Ovary (tissue), 10 donors: ENCODE measurements at places on chromosomes 3 and 15. TPM values are rescaled to one million over a fixed set of nuclear protein-coding genes. Genes with fewer than 3 reads are reported as not detected.

The TRIM42 gene
- polyA plus RNA-seq: not detected

The SLC51B gene
- polyA plus RNA-seq: 0.22 TPM

- no peak overlapping the region for H3K27ac ChIP-seq
- no peaks in the 10 kb centered on the region for H3K27me3 ChIP-seq
- H3K4me3 ChIP-seq: no peak overlapping the region
These were observed 24.2 kb downstream of the PXYLP1 start for GRCh38 chr3:141255846-141256261.

DNA sequence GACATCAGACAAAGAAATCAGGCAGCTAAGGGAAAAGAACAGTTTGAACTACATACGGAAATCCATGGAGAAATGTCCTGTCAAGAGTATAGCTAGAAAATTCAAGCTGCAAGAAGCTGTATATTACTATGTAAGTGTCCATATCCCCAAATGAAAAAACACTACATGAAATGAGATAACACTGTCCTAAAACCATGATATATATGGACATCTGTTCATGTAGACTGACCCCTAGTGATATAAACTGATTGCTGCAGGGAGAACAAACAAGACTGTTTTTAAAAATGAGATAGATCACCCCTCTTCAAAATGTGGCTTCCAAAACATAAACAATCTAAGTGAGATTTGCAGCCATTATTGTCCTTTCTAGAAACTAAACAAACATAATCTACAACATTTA, 985.6 kb downstream of the EPHA3 start:
- no peaks in the 10 kb centered on the region for H3K36me3 ChIP-seq
- no peaks in the 10 kb centered on the region for H3K4me1 ChIP-seq
- no peak overlapping the region for H3K27ac ChIP-seq

- no peaks in the 10 kb centered on the region for H3K27me3 ChIP-seq
- no peak overlapping the region for H3K4me3 ChIP-seq
- no peaks in the 10 kb centered on the region for H3K36me3 ChIP-seq
- DNase-seq: no peak
These were observed 29.2 kb downstream of the PLXNA1 start for GRCh38 chr3:127012091-127012490.

- no peaks in the 10 kb centered on the region for H3K27me3 ChIP-seq
- no peak for DNase-seq
- no peaks in the 10 kb centered on the region for H3K4me1 ChIP-seq
- no peaks in the 10 kb centered on the region for H3K36me3 ChIP-seq
- no peak overlapping the region for H3K4me3 ChIP-seq
These were observed 4.5 kb downstream of the RPS17 start for GRCh38 chr15:82535566-82536408.

DNA sequence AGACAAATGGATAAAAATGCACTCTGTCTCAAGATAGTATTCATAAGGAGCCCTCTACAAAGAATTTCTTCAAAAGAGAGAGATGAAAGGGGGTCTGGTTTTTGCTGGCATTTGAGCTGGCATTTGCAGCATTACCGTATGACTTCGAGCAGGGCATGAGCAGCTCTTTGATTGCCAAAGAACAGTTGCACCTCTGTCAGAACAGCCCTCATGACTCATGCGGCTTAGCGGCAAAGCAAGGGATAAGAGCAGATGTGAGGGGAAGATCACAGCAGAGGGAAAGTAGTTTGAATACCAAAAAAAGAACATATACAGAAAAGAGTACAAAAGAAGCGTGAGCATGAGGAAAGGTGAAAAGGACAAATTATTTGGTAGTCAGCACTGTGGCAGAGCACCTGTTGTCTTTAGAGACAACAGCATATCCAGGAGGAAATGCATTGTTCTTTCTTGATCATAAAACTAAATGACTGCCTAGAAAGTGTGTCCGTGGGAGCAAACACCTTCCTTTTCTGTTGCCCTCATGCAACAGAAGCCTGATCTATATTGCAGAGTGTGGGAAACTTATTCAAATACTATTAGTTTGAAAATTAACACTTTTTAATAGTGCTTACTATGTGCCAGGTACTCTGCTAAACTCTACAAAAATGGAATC, 80.5 kb upstream of the SLC24A5 start:
- no peak overlapping the region for H3K4me3 ChIP-seq
- H3K27me3 ChIP-seq: no peaks in the 10 kb centered on the region
- no peaks in the 10 kb centered on the region for H3K4me1 ChIP-seq
- no peak overlapping the region for H3K27ac ChIP-seq
- no peak for DNase-seq
- no peaks in the 10 kb centered on the region for H3K36me3 ChIP-seq

GRCh38 chr15:89377842-89378295, 43.2 kb upstream of the POLG start:
- no peaks in the 10 kb centered on the region for H3K36me3 ChIP-seq
- H3K27ac ChIP-seq: no peak overlapping the region
- no peak for DNase-seq
- no peak overlapping the region for H3K4me3 ChIP-seq
- peaks cover 3% of the 10 kb centered on the region for H3K27me3 ChIP-seq
